ENCODE measurements at places on chromosomes 11 and 22.
A peak's percentile ranks its signal among the peaks of the same experiment; 100 is the strongest.

- no peak for DNase-seq
Observed at GRCh38 chr11:64804346-64805210, 1.6 kb upstream of the MAP4K2 start.

GRCh38 chr11:84543367-84544159 lies 1083.6 kb downstream of the DLG2 start:
- no peak for DNase-seq

DNA sequence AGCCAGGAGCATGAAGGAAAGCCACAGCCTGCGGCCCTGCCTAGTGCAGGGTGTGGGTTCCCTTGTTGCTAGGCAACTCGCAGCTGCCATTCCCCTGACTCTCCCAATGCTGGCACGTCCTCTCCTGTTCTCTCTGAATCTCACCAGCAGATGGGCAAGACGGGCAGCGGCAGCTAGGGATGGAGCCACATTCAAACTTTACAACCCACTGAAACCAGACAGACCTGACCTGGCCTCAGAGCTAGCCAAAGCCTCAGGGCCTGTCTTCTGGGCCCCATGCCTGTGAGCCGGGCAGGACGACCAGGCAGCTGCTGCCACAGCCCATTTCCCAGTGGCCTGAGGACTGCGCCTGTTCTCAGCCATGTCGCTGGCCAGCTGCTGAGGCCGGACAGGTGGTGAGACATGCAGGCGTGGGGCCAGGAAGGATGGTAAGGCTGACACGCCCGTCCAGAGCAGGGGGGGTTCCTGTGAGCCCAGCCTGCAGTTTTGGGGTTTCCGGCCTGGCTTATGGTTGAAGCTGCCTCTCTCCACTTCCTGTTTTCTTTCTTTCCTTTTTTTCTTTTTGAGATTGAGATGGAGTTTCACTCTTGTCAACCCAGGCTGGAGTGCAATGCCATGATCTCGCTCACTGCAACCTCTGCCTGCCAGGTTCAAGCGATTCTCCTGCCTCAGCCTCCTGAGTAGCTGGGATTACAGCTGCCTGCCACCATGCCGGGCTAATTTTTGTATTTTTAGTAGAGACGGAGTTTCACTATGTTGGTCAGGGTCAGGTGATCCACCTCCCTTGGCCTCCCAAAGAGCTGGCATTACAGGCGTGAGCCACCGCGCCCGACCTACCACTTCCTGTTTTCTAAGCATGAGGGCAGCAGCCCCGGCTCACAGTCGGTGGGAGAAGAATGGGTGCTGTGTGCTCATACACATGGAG lies 4.1 kb downstream of the SUN2 start:
- peak; percentile 56 for DNase-seq

- DNase-seq: no peak
Observed at GRCh38 chr22:19466126-19466716, 12.8 kb downstream of the UFD1 start.

DNA sequence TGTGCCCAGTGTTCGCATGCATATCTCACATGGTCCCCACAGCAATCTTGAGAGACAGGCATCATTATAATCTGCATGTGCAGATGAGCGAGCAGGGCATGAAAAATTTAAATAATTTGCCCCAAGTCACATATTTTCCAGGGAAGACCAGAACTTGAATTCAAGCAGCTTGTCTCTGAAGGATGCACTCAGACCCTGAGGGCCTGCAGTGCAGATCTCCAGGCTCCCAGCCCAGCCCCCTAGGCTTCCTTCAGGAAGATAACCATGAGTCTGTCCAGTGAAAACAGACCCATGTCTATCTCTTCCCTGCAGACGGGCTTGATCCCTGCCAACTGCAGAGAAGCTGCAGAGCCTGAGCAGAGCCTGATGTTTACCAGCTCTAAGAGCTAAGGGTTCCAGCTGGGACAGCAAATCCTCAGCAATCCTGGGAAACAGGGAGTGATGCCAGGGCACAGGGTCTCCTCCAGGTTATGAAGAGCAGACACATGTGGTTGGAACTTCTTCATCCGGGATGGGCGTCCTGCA lies 55.1 kb downstream of the NAV2 start:
- no peak for DNase-seq

GRCh38 chr11:78290293-78291176 lies 101.8 kb downstream of the USP35 start:
- no peak for DNase-seq

DNA sequence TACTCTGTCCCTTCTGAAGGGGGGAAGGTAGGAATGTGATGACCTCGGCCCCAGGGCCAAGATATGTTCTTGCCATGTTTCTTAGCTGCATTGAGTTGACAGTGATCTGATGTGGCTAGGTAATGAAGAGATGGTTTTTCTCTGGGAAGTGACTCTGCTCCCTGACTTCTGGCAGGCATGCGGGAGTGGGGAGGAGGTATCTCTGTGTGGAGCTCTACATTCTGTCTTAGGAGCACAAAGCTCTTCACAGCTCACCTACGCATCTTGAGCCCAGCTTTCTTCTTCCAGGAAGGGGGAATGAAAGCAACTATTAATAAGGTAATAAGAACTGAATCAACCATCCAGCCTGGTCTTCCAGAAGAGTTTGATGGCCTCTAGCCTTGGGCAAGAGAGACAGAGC lies 241.0 kb downstream of the ST3GAL4 start:
- DNase-seq: no peak

DNA sequence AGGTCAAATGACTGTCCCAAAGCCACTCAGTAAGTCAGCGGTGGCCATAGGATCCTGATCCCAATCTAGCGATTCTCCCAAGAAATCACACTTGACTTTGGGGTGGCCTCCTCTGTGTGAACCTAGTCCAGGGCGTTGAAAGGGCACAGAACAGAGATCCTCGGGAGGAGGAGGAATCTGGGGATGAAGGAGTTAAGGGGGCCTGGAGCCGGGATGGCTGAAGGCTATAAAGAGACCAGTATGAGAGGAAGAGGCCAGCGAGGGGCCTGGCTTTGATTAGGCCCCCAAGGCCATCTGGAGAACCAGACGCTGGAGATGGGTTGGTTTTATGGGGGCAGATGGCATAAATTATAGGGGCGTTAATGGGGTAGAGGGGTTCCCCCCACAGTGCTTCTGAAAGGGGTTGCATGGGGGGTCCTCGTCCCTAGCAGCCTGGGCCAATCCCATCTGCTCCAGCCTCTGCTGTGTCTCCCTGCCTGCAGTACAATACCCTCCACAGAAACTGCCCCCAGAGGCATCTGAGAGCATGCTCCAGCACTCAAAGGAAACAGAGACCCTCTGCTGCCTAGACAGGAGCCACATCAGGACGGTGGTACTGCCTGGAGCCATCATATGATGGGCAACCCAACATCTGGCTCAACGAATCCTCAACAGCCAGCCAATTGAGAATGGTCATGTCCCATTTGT lies 35.2 kb upstream of the TRIM29 start:
- DNase-seq: peak; percentile 2

DNA sequence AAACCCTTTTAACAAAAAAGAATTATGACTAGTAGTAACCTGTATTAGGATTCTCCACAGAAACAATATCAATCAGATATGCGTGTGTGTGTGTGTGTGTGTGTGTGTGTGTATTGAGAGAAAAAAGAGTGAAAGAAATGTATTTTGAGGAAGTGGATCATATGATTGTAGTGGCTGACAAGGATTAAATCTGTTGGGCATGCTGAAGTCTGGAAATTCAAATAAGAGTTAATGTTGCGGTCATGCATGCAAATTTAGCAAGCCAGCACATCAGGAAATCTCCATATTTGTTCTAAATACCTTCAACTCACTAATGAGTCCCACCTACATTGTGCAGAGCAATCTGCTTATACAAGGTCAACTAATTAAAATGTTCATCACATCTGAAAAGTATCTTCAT lies 46.8 kb upstream of the IGLL5 start:
- no peak for DNase-seq

DNA sequence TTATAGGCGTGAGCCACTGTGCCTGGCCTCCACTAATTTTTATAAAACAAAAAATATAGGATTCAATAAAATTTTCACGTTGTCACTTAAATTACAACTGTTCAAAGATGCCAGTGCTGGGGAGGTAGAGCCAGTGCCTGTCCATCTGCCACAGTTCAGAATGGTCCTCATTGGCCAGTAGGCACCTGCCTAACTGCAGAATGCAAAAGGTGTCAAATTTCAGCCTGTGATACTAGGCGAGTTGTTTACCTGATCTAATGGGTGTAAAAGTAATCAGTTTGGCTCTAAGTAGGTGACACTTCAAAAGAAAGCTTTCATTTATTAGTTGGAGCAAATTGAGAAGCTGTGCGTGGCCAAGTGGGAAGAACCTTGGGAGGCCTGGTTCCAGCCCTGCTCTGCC lies 2.4 kb downstream of the SMARCB1 start:
- DNase-seq: no peak

- no peak for DNase-seq
Observed at GRCh38 chr11:115464269-115464668, 39.9 kb downstream of the CADM1 start.

DNA sequence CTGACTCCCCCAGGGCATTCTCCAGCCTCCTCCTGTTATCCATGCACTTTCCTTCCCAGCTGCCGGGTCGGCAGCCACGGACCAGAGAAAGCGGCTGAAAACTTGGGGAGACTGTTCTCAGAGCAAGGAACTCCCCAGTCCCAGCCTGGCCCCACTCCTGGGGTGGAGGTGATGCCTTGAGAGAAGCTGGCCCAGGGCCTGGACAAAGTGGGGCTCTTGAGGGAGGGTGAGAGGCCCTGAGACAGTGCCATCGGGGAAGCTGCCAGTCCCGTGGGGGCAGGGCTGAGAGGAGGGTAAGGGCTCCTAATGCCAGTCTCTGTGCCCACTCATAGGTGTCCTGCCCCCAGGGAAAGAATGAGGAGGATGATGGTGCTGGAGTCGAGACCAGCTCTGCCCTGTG lies 53.8 kb downstream of the FLRT1 start:
- no peak for DNase-seq

DNA sequence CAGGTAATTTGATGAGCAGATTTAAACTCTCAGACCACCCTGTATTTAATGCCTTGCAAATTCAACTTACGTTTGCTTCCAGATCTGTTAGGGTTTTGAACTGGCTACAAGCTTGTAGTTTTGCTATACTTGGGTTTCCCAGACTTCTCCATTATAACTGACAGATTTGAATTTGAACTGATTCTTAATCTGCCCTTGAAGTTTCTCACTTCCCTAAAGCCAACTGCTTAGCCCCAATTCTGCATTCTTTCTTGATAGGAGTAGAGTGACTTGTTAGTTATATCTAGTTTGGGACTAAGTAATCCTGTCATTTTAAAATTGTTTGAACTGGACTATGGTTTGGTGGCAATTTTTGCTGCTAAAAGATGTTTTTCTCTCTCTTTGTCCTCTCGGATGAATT lies 9.7 kb downstream of the LAYN start:
- DNase-seq: no peak

GRCh38 chr11:104813532-104813931 lies 84.7 kb downstream of the CASP12 start:
- no peak for DNase-seq

GRCh38 chr11:119091966-119092879 lies 7.5 kb downstream of the HMBS start:
- DNase-seq: no peak

GRCh38 chr11:108897916-108898315 lies 233.0 kb downstream of the DDX10 start:
- no peak for DNase-seq

GRCh38 chr11:78795621-78796261 lies 221.1 kb upstream of the NARS2 start:
- no peak for DNase-seq

DNA sequence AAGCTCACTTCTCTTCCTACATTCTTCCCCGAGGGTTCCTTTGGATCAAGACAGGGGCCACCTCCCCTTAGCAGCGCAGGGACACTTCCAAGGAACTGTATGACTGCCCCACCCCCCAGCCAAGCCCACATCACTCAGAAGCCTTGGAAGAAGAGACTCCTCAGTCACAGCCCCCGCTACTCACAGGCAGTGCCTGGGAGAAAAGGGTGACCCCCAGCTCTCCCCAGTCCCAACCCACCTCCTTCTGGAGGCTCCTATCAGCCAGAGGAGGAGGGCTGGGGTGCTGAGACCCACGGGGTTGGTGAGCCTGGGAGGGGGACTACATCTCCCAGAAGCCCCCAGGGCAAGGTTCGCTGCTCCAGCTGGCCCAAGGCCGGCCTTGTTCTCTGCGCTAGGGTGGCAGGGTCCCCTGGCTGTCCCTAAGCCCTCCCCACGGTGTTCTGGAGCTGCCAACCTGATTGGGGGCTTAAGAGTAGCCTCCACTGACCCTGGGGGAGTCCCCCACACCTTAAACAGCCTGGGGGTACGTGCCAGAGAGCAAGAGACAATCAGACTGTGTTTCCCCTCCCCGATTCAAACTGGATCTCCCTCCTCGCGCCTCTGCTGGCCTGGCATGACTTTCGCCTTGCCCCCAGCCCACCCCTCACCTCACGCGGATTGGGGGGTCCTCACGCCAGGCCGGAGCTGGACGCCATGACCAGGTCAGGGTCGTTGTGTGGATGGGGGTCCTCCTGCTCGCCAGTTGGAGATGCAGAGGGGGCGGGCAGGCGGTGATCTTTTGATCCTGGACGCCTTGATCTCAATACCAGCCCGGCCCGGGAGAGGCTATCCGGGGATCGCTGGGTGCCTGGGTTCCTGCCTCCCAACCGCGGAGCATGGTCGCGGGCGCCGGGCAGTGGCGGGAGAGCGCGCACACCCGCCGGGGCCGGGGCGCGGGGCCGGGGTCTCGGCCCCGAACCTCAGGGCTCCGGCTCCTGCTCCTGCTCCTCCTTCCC lies 838 bp downstream of the BCL9L start:
- DNase-seq: peak; percentile 63

- no peak for DNase-seq
Observed at GRCh38 chr11:113806406-113806805, 26.8 kb downstream of the CLDN25 start.

DNA sequence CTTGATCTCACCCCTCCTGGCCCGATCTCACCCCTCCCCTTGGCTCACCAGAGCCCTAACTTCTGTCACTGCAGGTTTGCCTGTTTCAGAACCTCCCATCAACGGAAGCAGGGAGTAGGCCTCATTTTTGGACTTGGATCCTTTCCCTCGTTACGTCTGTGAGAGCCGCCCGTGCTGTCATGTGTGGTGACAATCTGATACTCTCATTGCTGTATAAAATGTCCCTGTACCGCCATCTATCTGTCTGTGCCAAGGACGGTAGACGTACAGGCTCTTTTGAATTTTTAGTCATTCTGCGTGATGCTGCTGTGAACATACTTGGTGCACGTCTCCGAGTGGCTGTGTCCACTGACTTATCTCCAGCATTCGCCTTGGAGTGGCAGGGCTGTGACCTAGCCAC lies 1163.1 kb downstream of the BRD1 start:
- no peak for DNase-seq

DNA sequence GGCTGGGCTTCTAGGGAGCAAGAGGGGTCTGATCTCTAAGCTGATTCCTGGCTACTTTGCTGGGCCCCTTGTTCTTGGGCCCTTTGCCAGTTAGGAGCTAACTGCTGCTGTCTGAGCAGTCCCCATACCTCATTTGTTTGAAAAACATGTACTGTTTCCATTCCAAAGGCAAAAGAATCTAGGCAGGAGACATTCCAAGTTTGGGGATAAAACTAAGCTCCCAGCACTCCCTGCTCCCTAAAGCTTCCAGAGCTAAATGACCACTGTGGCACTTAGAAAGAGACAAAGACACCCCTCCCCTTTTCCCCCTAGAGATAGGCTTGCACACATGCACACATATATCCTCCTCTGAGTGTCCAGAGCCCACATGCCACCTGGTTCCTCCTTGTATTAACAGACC lies 22.7 kb upstream of the RRM1 start:
- no peak for DNase-seq

- DNase-seq: no peak
Observed at GRCh38 chr11:32232516-32232915, 141.6 kb downstream of the RCN1 start.

- DNase-seq: no peak
Observed at GRCh38 chr11:76832361-76832760, 28.4 kb upstream of the ACER3 start.

- no peak for DNase-seq
Observed at GRCh38 chr11:67632175-67632981, 2.6 kb upstream of the NUDT8 start.
